IPS DF 6.9 (cell line): ENCODE measurements at places on chromosomes 2 and 18.
A peak's percentile ranks its signal among the peaks of the same experiment; 100 is the strongest.

- DNase-seq, result no peak
Measured at GRCh38 chr2:142682528-142682927, 194.9 kb upstream of the KYNU start.

DNA sequence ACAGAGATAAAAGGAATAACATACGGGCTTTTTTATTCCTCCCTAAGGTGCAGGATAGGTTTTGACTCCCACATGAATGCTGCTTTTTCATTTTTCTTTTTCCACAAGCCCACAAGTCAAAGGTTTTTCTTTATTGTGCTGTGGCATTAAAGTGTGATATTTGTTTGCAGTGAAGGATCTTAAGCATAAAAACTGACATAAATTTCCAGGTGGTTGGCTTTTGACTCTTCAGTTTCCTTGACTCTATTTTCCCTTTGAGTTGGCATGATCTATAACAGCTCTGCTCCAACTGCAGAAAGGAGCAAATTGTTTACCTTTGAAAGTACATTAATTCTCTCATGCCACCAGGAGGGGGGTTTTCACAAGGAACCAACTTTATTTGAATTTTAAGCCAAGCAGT is 326.2 kb upstream of the FAM98A start:
- DNase-seq, result no peak

- DNase-seq, result peak; percentile 35
Measured at GRCh38 chr2:5236249-5236648, 455.9 kb upstream of the SOX11 start.

GRCh38 chr18:58401191-58401590 is 227.7 kb downstream of the ALPK2 start:
- no peak for DNase-seq

GRCh38 chr18:75116809-75117208 is 92.1 kb downstream of the PTGR3 start:
- DNase-seq, result no peak

DNA sequence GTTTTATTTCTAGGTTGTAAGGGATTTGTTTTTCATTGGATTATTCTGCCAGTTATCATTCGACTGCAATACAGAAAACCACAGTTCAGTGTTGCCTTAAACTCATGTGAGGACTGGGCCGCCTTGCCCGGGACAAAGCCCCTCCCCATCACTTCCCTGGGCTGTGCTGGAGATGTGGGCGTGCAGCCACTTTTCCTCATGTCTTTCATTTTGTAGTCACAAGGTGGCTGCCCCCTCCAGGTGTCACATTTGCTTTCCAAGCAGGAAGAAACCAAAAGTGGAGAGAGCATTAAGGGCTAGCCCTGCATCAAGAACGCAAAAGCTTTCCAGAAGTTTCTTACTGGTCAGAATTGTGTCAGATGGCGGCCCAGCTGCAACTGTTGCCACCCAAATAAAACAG is 492.5 kb upstream of the ID2 start:
- no peak for DNase-seq

GRCh38 chr2:236735825-236736238 is 166.2 kb downstream of the ACKR3 start:
- no peak for DNase-seq
